Ascending aorta (tissue), 2 donors: ENCODE measurements at places on chromosomes 6 and 20. TPM values are rescaled to one million over a fixed set of nuclear protein-coding genes. Genes with fewer than 3 reads are reported as not detected.

The SLC2A10 gene
- 13.1 TPM for total RNA-seq

The LY86 gene
- total RNA-seq, result not detected

The CCM2L gene
- total RNA-seq, result 38.6 TPM

The LGSN gene
- not detected for total RNA-seq

GRCh38 chr20:45347297-45347935, 808 bp downstream of the SDC4 start:
- DNase-seq, result no peak
